ENCODE measurements at places on chromosomes 6 and 20. TPM values are rescaled to one million over a fixed set of nuclear protein-coding genes. Genes with fewer than 3 reads are reported as not detected.

The DCDC2 gene
- total RNA-seq: 0.03 TPM

The ENPP3 gene
- total RNA-seq: 0.23 TPM

The STMN3 gene
- 20.7 TPM for total RNA-seq

The DOK5 gene
- 55.3 TPM for total RNA-seq

The RPS6KA2 gene
- 110 TPM for total RNA-seq

The ZNF391 gene
- 1.6 TPM for total RNA-seq

The TIAM2 gene
- total RNA-seq: 5.0 TPM

The NKAIN2 gene
- total RNA-seq: under 0.01 TPM

The MANEA gene
- 14.6 TPM for total RNA-seq

The NFYA gene
- total RNA-seq: 16.3 TPM

The MUCL3 gene
- total RNA-seq: not detected

The MCCD1 gene
- not detected for total RNA-seq

The COL12A1 gene
- total RNA-seq: 724 TPM

The PLTP gene
- 75.1 TPM for total RNA-seq

The KCNK5 gene
- total RNA-seq: 0.03 TPM

The LRRN4 gene
- 0.07 TPM for total RNA-seq

The TMEM244 gene
- total RNA-seq: not detected

The FRK gene
- 1.6 TPM for total RNA-seq

The TBXT gene
- total RNA-seq: not detected

The PBOV1 gene
- total RNA-seq: not detected

The NFATC2 gene
- 0.30 TPM for total RNA-seq

The ECT2L gene
- total RNA-seq: not detected

The MPIG6B gene
- total RNA-seq: not detected

The KHDC1 gene
- 3.5 TPM for total RNA-seq

The AGER gene
- 0.30 TPM for total RNA-seq

The ZC3H12D gene
- total RNA-seq: 0.33 TPM

The C6orf52 gene
- total RNA-seq: not detected

The SNRNP48 gene
- 13.4 TPM for total RNA-seq

The NKX2-4 gene
- total RNA-seq: not detected

The DYNLT2 gene
- total RNA-seq: 0.39 TPM

The MOG gene
- total RNA-seq: not detected

The C6orf132 gene
- total RNA-seq: 0.66 TPM

The PDE10A gene
- total RNA-seq: 8.5 TPM

The PRDM13 gene
- total RNA-seq: not detected

The ABCF1 gene
- total RNA-seq: 55.0 TPM

The ALDH8A1 gene
- 0.72 TPM for total RNA-seq

The LAMA5 gene
- 243 TPM for total RNA-seq

The PTPRK gene
- 59.6 TPM for total RNA-seq

The HLA-DPA1 gene
- 0.17 TPM for total RNA-seq

The ELOVL2 gene
- 0.85 TPM for total RNA-seq

The PLAGL2 gene
- total RNA-seq: 3.5 TPM

The OPN5 gene
- total RNA-seq: not detected

The RAMACL gene
- total RNA-seq: 2.0 TPM

The BPI gene
- total RNA-seq: 0.30 TPM

All from smooth muscle cell of the pulmonary artery (primary cell).